AG09309 (cell line): ENCODE measurements at places on chromosomes 3 and 15.

- DNase-seq: no peak
Measured at GRCh38 chr3:123521179-123521969, 63.5 kb downstream of the HACD2 start.

- DNase-seq: no peak
Measured at GRCh38 chr3:193481436-193481835, 73.3 kb downstream of the ATP13A4 start.

DNA sequence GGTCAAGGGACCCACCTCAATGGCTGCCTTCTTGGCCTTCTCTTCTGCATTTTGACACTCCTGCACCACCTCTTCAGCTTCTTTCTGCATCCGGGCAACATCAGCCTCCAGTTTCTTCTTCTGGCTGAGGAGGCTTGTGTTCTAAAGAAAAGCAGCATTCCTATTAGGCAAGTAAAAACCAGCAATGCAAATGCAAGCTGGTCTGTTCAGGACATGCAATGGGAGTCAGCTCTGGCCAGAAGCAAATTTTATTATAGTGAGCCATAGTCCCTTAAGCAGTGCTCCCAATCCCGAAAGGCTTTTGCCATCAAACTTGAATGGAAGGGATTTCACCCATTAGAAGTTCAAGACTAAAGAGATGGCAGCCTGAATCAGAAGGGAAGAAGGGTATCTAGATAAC lies 97.7 kb downstream of the HHLA2 start:
- no peak for DNase-seq

DNA sequence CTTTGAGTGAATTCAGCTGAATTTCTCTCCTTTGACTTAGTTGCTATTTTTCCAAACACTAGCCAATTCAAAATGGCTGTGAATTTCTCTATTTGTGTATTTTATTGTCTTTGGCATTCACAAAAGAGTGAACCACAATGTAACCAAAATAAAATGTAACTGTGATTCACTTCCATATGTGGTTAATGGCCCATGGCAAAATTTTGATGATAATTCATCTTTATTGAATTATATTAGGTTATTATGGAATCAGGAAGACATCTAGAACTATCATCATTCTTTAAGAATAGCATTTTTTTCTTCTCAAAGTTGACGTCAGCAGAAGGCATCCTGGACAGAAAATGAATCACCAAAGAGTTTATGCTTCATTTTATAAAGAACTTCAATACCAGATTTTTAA lies 705.3 kb upstream of the NAALADL2 start:
- peak; percentile 28 for DNase-seq

GRCh38 chr3:71226565-71227269 lies 356.8 kb downstream of the FOXP1 start:
- no peak for DNase-seq

GRCh38 chr3:53571264-53571663 lies 76.9 kb downstream of the CACNA1D start:
- DNase-seq: no peak

- no peak for DNase-seq
Measured at GRCh38 chr15:66859688-66860253, 157.7 kb downstream of the SMAD6 start.
